ENCODE measurements at places on chromosomes 2 and 18. TPM values are rescaled to one million over a fixed set of nuclear protein-coding genes. Genes with fewer than 3 reads are reported as not detected.

Gene AQP4
- not detected for total RNA-seq

- peaks cover 27% of the 10 kb centered on the region for H3K36me3 ChIP-seq
- H3K27me3 ChIP-seq, result no peaks in the 10 kb centered on the region
- H3K4me1 ChIP-seq, result peaks cover 17% of the 10 kb centered on the region
- no peak for DNase-seq
- no peak overlapping the region for H3K4me3 ChIP-seq
These were observed 75.8 kb downstream of the UGGT1 start for GRCh38 chr2:128166746-128167353.

DNA sequence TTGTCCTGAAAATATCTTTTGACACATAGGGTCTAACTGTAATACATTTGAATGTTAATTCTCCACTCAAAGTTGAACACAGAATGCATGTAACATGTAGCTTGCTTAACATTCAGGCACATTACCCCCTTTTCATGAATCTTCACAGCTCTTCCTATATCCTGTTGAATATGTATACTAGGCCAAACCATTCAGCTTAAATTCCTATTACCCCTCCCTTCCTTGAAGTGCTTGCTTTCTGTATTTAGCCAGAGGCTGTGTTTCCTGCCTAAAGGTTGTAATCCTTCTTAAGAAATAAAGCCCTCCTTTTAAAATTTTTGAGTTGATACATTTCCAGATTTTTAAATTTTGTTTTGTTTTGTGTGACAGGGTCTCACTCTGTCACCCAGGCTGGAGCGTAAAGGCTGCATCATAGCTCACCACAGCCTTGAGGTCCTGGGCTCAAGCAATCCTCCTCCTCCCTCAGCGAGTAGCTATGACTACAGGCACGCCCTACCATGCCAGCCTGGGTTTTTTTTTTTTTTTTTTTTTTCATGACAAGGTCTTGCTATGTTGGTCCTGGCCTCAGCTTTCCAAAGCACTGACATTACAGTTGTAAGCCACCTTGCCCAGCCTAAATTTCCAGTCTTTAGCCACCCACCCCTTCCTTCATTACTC lies 357.6 kb downstream of the DSC3 start:
- H3K27ac ChIP-seq, result no peak overlapping the region
- H3K36me3 ChIP-seq, result no peaks in the 10 kb centered on the region
- no peak overlapping the region for H3K4me3 ChIP-seq
- no peaks in the 10 kb centered on the region for H3K27me3 ChIP-seq

DNA sequence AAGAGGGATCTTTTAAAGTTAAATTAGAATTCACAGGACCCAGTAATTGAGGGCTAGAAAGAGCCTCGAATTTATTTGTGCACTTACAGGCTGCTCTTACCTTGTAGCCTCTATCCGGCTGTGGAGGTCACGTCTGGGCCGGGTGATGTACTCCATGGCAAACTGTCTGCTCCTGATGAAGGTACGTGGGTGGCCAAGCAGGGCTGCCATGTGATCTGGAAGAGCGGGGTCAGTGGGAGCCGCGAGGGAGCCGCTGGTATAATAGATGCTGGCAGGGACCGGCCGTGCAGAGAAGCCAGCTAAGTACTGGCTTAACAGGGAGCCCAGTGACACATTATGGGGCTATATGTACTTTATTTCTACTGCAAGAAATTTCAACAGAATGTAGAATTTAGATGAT lies 59.2 kb downstream of the ADI1 start:
- H3K27ac ChIP-seq, result no peak overlapping the region
- DNase-seq, result no peak
- no peaks in the 10 kb centered on the region for H3K27me3 ChIP-seq
- H3K36me3 ChIP-seq, result peaks cover 11% of the 10 kb centered on the region
- H3K4me3 ChIP-seq, result no peak overlapping the region
- H3K4me1 ChIP-seq, result peaks cover 9% of the 10 kb centered on the region

DNA sequence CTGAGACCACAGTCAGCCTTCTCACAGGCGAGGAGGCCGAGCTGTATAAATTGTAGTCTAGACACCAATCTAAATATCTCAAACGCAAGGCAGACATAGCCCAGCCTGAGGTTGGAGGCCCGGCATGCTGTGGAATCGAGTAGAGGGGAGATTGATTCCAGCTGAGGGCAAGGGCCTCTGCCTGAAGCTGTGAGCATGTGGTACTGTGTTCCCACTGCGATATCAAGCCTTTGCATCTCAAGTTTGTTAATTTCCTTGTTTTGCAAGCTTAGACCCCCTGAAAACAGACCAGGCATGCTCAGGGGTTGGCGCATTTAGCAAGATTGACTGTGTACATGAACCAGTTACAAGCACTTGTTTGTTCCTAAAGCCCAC lies 65.1 kb upstream of the FOSL2 start:
- H3K4me1 ChIP-seq, result peaks cover 4% of the 10 kb centered on the region
- no peak overlapping the region for H3K27ac ChIP-seq
- no peak overlapping the region for H3K4me3 ChIP-seq

DNA sequence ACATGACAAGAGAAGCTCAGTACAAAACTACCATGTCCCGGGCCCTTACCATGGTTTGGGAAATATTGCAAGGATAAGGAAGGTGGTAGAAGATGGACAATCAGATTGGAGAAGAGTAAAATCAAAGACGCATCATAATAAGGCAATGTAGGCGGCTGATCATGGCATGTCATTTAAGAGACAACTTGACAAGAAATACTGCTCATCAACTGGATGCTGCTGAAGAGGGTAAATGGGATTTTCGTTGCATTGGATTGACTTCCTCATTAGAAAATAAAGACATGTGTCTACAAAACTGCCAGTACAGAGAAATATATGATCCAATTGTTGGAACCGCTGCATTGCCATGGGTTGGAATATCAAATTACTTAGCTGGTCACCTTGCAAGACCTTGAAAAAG lies 238.3 kb upstream of the NCKAP5 start:
- peaks cover 9% of the 10 kb centered on the region for H3K27me3 ChIP-seq
- DNase-seq, result no peak
- no peaks in the 10 kb centered on the region for H3K36me3 ChIP-seq
- H3K27ac ChIP-seq, result no peak overlapping the region
- no peak overlapping the region for H3K4me3 ChIP-seq

GRCh38 chr2:47558768-47559684 lies 156.1 kb downstream of the MSH2 start:
- no peak for DNase-seq
- no peaks in the 10 kb centered on the region for H3K36me3 ChIP-seq
- no peaks in the 10 kb centered on the region for H3K4me1 ChIP-seq
- no peak overlapping the region for H3K27ac ChIP-seq
- no peak overlapping the region for H3K4me3 ChIP-seq
- H3K27me3 ChIP-seq, result no peaks in the 10 kb centered on the region

DNA sequence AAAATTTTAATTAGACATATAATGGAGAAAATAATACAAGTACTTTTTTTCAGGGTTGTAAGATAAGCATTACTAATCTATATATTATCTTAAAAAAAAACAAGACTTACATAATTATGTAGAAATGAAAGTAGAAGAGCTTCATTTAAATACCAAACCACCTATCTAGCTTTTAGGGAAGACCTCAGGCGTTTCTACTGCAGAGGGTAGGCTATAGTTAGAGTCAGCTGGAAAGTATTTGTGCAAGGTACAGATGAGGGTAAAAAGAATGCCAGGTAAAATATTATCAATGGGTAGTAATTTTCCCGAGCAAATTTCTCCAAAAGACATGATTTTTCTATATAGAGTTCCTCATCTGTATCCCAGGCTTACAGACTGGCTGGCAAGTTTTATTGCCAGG lies 30.5 kb upstream of the SLC39A10 start:
- H3K4me3 ChIP-seq, result no peak overlapping the region
- H3K27me3 ChIP-seq, result no peaks in the 10 kb centered on the region
- no peaks in the 10 kb centered on the region for H3K36me3 ChIP-seq
- peaks cover 7% of the 10 kb centered on the region for H3K4me1 ChIP-seq
- DNase-seq, result no peak
- H3K27ac ChIP-seq, result no peak overlapping the region

Gene CHAC2
- total RNA-seq, result 28.0 TPM

Gene TCF23
- total RNA-seq, result not detected

Gene IL1RL2
- 0.25 TPM for total RNA-seq

DNA sequence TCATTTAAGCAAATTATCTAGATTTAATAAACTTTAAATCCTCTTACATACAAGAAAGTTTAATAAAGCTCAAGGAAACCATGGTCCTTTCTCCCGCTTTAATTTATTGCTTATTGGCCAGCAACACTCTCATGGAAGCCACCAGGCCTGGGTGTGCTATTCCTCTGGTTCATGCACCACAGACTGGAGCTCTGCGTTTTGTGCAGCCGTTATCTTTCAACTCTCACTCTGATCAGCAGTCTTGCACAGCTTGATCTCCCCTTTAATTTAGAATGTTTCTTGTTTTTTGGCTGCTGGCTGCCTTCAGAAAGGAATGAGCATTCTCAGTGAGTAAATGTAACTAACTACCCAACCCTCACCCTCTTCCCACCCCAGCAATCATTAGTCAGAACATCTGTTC lies 318.7 kb downstream of the MEIS1 start:
- H3K4me1 ChIP-seq, result no peaks in the 10 kb centered on the region
- H3K4me3 ChIP-seq, result no peak overlapping the region
- DNase-seq, result no peak

Gene GPR155
- 14.5 TPM for total RNA-seq

GRCh38 chr2:126507425-126507911 lies 148.5 kb upstream of the GYPC start:
- H3K27ac ChIP-seq, result no peak overlapping the region
- no peak for DNase-seq
- H3K4me1 ChIP-seq, result no peaks in the 10 kb centered on the region
- H3K27me3 ChIP-seq, result no peaks in the 10 kb centered on the region
- H3K4me3 ChIP-seq, result no peak overlapping the region

DNA sequence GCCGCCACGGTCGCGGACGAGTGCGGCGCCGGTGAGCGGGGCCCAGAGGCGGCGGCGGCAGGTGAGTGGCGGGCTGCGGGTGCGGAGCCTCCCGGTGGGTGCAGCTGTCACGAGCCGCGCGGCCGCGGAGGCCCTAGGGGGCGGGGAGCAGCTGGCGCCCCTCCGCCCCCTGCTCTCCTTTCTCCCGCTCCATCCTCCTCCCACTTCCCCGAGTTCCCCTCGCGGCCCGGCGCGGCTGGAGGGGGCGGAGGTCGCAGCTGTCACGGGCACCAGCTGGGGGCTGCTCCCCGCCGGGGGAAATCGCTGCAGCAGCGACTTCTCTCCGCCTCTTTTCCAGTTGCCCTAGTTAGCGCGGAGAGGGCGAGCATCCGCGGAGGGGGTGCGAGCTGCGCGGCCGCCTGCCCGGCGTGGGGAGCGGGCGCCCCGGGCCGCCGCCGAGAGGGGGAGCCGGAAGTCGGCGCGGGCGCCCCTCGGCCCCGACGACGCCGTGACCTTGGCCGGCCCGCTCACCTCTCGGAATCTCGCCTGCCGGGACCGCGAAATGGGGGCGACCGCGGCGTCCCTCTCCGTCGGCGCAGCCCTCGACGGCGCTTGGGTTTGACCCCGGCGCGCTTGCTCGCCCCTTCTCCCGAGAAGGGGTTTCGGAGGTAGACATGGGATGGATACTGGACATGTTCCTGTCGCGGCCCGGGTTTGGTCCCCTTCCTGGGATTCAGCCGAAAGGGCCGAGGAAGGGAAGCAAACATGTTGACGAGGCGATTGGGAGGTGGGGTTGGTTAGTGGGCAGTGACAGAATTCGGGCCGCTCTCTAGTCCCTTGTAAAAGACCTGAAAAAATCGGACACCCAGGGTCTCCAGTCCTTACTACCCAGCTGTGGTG lies 727 bp downstream of the NCOA1 start:
- H3K4me3 ChIP-seq, result peak overlapping the region; percentile 78
- H3K27ac ChIP-seq, result peak overlapping the region; percentile 63

GRCh38 chr2:29753671-29754444 lies 167.5 kb downstream of the ALK start:
- H3K36me3 ChIP-seq, result no peaks in the 10 kb centered on the region
- H3K27me3 ChIP-seq, result no peaks in the 10 kb centered on the region
- H3K27ac ChIP-seq, result no peak overlapping the region
- no peak for DNase-seq

GRCh38 chr2:71530641-71531332 lies 77.4 kb downstream of the DYSF start:
- peaks cover 31% of the 10 kb centered on the region for H3K27me3 ChIP-seq
- peak; percentile 13 for DNase-seq
- peaks cover 2% of the 10 kb centered on the region for H3K4me1 ChIP-seq
- H3K27ac ChIP-seq, result no peak overlapping the region

GRCh38 chr2:238424313-238424700 lies 2.4 kb upstream of the ASB1 start:
- no peak overlapping the region for H3K4me3 ChIP-seq
- H3K27ac ChIP-seq, result peak overlapping the region; percentile 8
- H3K4me1 ChIP-seq, result peaks cover 21% of the 10 kb centered on the region
- no peaks in the 10 kb centered on the region for H3K27me3 ChIP-seq
- no peak for DNase-seq
- peaks cover 14% of the 10 kb centered on the region for H3K36me3 ChIP-seq

GRCh38 chr2:163877316-163877715 lies 141.5 kb upstream of the FIGN start:
- DNase-seq, result no peak
- H3K4me1 ChIP-seq, result no peaks in the 10 kb centered on the region
- H3K27me3 ChIP-seq, result no peaks in the 10 kb centered on the region
- H3K4me3 ChIP-seq, result no peak overlapping the region

Gene TRIM43
- total RNA-seq, result not detected

Gene TMEM87B
- total RNA-seq, result 16.9 TPM

- DNase-seq, result no peak
- no peak overlapping the region for H3K4me3 ChIP-seq
- no peaks in the 10 kb centered on the region for H3K4me1 ChIP-seq
These were observed 43.7 kb upstream of the APCDD1 start for GRCh38 chr18:10410472-10411308.

DNA sequence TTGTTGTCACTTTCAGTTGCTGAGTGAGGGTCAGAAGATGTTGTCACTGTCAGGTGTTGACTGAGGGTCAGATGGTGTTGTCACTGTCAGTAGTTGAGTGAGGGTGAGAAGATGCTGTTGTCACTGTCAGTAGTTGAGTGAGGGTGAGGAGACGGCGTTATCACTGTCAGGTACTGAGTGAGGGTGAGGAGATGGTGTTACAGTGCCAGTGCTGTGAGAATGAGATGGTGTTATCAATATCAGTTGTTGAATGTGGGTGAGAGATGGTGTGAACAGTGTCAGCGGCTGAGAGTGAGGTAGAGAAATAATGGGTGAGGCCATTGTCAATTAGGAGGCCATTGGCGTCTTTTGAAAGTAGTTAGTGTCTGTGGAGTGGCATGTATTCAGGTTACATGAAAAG lies 1.6 kb upstream of the ATP9B start:
- peaks cover 15% of the 10 kb centered on the region for H3K4me1 ChIP-seq
- H3K27me3 ChIP-seq, result no peaks in the 10 kb centered on the region
- H3K4me3 ChIP-seq, result peak overlapping the region; percentile 91
- no peak for DNase-seq

- peak within 1 kb of the TSS; percentile 90 for H3K4me3 ChIP-seq
- H3K36me3 ChIP-seq, result peaks cover 13% of the 10 kb centered on the region
- peak within 1 kb of the TSS; percentile 93 for H3K27ac ChIP-seq
- H3K4me1 ChIP-seq, result peaks cover 32% of the 10 kb centered on the region
- H3K27me3 ChIP-seq, result peaks cover under 1% of the 10 kb centered on the region
These were observed at the start of gene DIS3L2 for GRCh38 chr2:231961349-231962166. DIS3L2 (plus strand) TSS chr2:231961713; CDS start chr2:232014928, 53,215 bp downstream.

Gene TDRD15
- not detected for total RNA-seq
